Endothelial cell of umbilical vein (primary cell): ENCODE measurements at places on chromosomes 5 and 9. TPM values are rescaled to one million over a fixed set of nuclear protein-coding genes. Genes with fewer than 3 reads are reported as not detected.

HTR4 gene
- not detected in 2 replicates for total RNA-seq

- peaks cover 19% of the 10 kb centered on the region for H3K4me1 ChIP-seq
- peaks cover 95% of the 10 kb centered on the region for H3K27me3 ChIP-seq
- H3K27ac ChIP-seq, result no peak within 1 kb of the TSS
- H3K4me3 ChIP-seq, result no peak within 1 kb of the TSS
Measured at GRCh38 chr9:37033682-37034304, at the start of gene PAX5. PAX5 (minus strand) TSS chr9:37034268; CDS start chr9:37034031, 237 bp downstream.

HACD4 gene
- 1.2 and 1.4 TPM in 2 replicates for total RNA-seq

SLC36A2 gene
- total RNA-seq, result not detected in 2 replicates

MARVELD2 gene
- 6.7 and 7.1 TPM in 2 replicates for total RNA-seq

FAXDC2 gene
- total RNA-seq, result 5.8 and 8.3 TPM in 2 replicates

DNA sequence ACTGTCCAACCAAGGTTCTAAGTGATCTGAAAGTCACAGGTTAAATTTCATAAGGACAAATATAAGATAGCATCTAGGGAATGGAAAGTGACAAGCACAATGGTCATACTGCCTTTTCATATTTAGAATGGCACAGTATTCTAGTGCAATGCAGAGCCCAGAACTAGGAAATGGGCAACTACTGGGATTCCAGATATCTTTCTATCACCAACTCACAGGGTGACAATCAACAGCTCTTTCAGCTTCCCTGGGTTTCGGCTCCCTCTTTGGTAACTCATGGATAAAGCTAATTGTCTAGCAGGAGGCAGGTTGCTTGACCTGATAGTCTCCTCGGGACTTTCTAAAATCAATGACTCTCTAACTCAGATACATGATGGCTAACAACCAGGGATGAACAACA is 60.4 kb downstream of the NR3C1 start:
- no peak overlapping the region for H3K4me3 ChIP-seq
- H3K4me1 ChIP-seq, result peaks cover 6% of the 10 kb centered on the region
- no peaks in the 10 kb centered on the region for H3K36me3 ChIP-seq
- no peaks in the 10 kb centered on the region for H3K27me3 ChIP-seq
- H3K27ac ChIP-seq, result no peak overlapping the region

SLC35A4 gene
- 60.9 and 65.6 TPM in 2 replicates for total RNA-seq

F2RL1 gene
- total RNA-seq, result 21.9 and 42.6 TPM in 2 replicates

DNA sequence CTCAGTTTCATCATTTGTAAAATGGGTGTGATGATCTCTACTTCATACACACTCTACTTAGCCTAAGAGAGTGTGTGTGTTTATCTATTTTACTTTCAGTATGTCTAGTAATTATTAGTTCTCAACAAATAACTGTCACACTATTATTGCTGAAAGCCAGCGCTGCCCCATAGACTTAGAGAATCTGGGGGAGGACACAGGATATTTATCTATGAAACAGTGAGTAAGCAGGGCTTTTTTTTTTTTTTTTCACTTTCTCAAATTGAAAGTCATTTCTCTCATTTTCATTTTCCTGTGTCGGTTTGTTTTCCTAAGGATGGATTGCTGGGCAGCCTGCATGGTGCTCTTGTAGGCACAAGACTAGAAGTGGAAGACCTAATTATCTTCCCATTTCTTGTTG is 248.4 kb upstream of the RPS23 start:
- DNase-seq, result no peak
- H3K4me1 ChIP-seq, result no peaks in the 10 kb centered on the region
- H3K27me3 ChIP-seq, result no peaks in the 10 kb centered on the region
- no peaks in the 10 kb centered on the region for H3K36me3 ChIP-seq
- H3K4me3 ChIP-seq, result no peak overlapping the region
